Thyroid gland (tissue), 4 donors: ENCODE measurements at places on chromosomes 16 and 17.

DNA sequence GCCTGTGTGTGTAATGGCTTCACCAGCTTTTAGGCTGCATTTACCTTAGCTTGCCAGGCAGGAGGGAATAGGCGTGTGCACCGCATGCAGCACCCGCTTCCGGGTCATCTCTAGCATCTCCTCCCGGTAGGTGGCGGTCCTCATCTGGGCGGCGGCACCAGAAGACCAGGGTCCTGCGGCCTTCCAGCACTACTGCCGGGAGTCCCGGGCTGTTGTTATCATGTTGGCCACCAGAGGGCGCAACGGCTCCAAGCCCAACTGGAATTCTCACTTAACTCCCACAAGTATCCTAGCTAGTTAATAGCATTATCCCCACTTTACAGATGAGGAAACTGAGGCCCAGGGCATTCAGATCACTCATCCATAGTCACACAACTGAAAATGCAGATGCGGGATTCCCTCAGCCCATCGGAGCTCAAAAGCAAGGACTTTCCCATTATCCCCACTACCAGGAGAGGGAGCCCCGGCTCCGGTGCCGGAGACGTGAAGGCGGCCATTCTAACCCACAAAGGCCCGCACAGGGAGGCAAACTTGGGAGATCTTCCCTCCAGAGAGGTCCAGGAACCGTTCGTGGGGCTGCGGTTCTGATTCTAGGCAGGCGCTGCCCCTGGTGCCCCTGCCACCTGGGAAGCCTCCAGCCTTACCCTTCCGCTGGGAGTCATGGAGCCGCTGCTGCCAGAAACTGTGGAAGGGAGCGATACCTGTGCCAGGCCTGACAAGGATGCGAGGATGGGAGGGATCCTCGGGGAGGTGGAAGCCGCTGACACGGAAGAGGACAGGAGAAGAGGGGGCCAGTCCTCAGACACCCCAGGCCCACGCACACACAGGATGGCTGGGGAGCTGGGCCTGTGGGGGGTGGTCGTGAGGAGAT, 23.9 kb downstream of the LGALS9 start:
- H3K4me1 ChIP-seq, result no peaks in the 10 kb centered on the region
- peak; percentile 68 for DNase-seq
- no peak overlapping the region for H3K27ac ChIP-seq
- H3K4me3 ChIP-seq, result no peak overlapping the region

DNA sequence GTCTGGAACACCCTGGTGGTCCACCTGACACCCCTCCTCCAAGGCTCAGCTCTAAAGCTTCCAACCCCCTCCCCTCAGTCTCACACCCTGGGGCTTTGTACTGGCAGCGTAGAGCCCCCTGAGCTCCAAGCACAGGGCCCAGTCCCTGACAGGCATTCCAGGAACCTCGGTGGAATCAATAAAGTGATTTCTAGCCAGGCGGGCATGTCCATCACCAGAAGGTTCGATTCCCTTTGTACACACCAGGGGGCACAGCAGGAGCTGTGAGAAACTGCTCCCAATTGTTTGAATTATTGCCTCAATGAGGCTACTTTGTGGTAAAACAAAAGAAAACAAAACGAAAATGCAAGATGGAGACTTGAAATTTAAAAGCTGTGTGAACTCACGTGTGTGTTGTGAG, 51.8 kb downstream of the SMPD3 start:
- H3K27me3 ChIP-seq, result no peaks in the 10 kb centered on the region
- no peak overlapping the region for H3K27ac ChIP-seq
- peak; percentile 55 for DNase-seq
- H3K4me1 ChIP-seq, result no peaks in the 10 kb centered on the region

DNA sequence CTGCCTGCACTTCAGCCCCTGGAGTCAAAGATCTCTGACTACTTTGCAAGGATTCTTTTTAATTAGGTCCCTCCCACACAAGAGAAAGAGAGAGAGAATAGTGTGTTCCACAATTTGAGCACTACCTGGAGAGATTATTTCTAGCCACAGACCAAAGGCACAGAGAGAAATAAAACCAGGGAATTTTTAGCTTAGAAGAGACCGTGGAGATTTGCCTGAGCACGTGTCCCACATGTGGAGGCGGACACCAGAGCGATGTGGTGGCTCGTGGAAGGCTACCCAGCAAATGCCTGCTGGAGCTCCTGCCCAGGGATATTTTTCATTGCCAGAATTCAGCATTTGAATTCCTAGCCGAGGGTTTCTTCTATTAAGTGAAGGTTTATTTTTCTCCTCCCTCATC, 50.6 kb downstream of the MGAT5B start:
- no peak overlapping the region for H3K27ac ChIP-seq
- H3K4me1 ChIP-seq, result no peaks in the 10 kb centered on the region
- no peak for DNase-seq
- H3K36me3 ChIP-seq, result no peaks in the 10 kb centered on the region
- H3K27me3 ChIP-seq, result no peaks in the 10 kb centered on the region

GRCh38 chr16:85335584-85336491, 223.6 kb upstream of the CIBAR2 start:
- H3K27ac ChIP-seq, result no peak overlapping the region
- no peaks in the 10 kb centered on the region for H3K27me3 ChIP-seq
- H3K4me3 ChIP-seq, result no peak overlapping the region
- H3K36me3 ChIP-seq, result no peaks in the 10 kb centered on the region
- H3K4me1 ChIP-seq, result no peaks in the 10 kb centered on the region

DNA sequence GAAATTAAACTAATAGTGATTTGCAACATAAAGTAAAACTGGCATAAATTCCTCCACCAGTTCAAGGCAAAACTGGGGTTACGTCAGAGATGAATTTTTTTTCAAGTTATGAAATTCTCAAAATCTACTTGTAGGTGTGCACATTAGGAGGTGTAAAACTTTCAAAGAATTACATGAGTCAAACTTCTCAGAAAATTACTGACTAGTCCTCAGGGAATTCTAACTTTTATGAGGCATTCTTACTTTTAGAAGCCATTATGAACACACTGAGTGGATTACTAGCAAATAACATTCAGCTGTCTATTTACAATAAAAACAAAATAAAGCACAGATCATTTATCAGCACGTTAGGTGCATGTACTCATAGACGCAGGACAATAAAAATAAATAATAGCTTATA, 348.7 kb downstream of the CDH11 start:
- no peak overlapping the region for H3K4me3 ChIP-seq
- H3K4me1 ChIP-seq, result no peaks in the 10 kb centered on the region
- no peaks in the 10 kb centered on the region for H3K27me3 ChIP-seq
- no peak for DNase-seq
- no peak overlapping the region for H3K27ac ChIP-seq

DNA sequence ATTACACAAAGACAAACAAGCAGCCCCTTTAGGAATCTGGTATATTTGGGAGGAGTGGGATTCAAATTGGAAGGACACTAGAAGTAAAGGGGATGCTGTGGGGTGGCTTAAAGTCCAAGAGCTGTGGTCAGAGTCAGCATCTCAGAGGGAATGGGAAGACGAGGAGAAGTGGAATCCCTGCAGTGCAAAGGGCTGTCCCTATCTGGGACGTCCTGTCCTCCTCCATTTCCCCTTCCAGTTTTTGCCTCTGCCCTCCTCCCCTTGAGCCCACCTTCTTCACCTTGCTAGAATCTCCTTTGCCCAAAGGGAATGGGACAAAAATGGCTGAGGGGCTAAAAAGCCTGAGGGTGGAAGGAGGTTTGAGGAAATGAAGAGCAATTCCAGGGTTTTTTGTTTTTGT, 4.2 kb upstream of the PLXDC1 start:
- peaks cover 21% of the 10 kb centered on the region for H3K4me1 ChIP-seq
- H3K27ac ChIP-seq, result no peak overlapping the region
- H3K27me3 ChIP-seq, result no peaks in the 10 kb centered on the region
- H3K36me3 ChIP-seq, result no peaks in the 10 kb centered on the region
- no peak for DNase-seq
- no peak overlapping the region for H3K4me3 ChIP-seq

DNA sequence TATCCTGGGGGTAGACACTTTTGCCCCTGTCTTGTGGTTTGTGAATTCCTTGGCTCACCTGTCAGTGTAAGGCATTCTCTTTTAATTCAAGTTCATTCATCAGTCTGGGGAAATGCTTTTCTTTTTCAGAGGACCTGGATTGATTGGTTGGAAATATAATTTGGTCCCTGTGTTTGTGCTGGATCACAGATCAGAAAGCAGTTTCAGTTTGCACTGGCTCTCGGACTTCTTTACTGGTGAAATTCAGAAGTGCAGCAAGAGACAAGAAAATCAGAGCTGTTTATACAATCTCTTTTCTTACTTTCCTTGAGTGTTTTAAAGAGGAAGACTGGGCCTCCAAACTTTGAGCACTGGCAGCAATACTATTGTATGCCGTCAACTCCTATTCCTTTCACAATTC, 161.8 kb upstream of the KCNJ16 start:
- no peak overlapping the region for H3K4me3 ChIP-seq
- H3K27me3 ChIP-seq, result no peaks in the 10 kb centered on the region
- peak overlapping the region; percentile 74 for H3K27ac ChIP-seq
- peaks cover 8% of the 10 kb centered on the region for H3K4me1 ChIP-seq
- H3K36me3 ChIP-seq, result no peaks in the 10 kb centered on the region

- no peaks in the 10 kb centered on the region for H3K27me3 ChIP-seq
- H3K4me1 ChIP-seq, result peaks cover 15% of the 10 kb centered on the region
- DNase-seq, result no peak
- no peak overlapping the region for H3K4me3 ChIP-seq
- no peaks in the 10 kb centered on the region for H3K36me3 ChIP-seq
- H3K27ac ChIP-seq, result no peak overlapping the region
Observed at GRCh38 chr16:971582-971905, 760 bp upstream of the LMF1 start.

GRCh38 chr16:4709481-4709880, 16.1 kb downstream of the NUDT16L1 start:
- no peak for DNase-seq
- H3K27ac ChIP-seq, result no peak overlapping the region
- no peaks in the 10 kb centered on the region for H3K4me1 ChIP-seq
- H3K4me3 ChIP-seq, result no peak overlapping the region
- H3K27me3 ChIP-seq, result no peaks in the 10 kb centered on the region
- peaks cover 15% of the 10 kb centered on the region for H3K36me3 ChIP-seq

GRCh38 chr17:791829-792228, 9.7 kb downstream of the MRM3 start:
- H3K36me3 ChIP-seq, result peaks cover 32% of the 10 kb centered on the region
- peaks cover 14% of the 10 kb centered on the region for H3K4me1 ChIP-seq
- H3K27me3 ChIP-seq, result no peaks in the 10 kb centered on the region
- no peak overlapping the region for H3K27ac ChIP-seq
- H3K4me3 ChIP-seq, result no peak overlapping the region

- no peak overlapping the region for H3K4me3 ChIP-seq
- H3K4me1 ChIP-seq, result peaks cover 83% of the 10 kb centered on the region
- H3K27me3 ChIP-seq, result no peaks in the 10 kb centered on the region
- peak; percentile 87 for DNase-seq
Observed at GRCh38 chr17:27494192-27495091, 38.2 kb downstream of the KSR1 start.

DNA sequence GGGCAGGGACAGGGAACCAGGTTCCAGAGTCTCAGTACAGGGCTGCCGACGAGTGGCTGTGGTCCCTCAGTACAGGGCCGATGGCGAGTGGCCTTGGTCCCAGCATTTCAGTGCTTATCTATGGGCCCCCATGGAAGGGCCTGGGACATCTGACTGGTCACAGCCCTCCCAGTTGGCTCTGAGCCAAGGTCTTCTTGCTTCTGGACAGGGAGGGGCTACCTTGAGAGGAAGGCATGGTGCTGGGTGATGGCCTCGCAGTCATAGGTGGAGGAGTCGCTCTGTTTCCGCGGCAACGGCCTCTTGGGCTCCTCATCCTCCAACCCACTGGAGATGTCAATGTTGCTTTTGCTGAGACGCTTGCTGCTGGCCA, 32.5 kb downstream of the PIMREG start:
- no peaks in the 10 kb centered on the region for H3K27me3 ChIP-seq
- H3K4me3 ChIP-seq, result no peak overlapping the region
- H3K36me3 ChIP-seq, result no peaks in the 10 kb centered on the region
- no peaks in the 10 kb centered on the region for H3K4me1 ChIP-seq

- H3K36me3 ChIP-seq, result peaks cover 57% of the 10 kb centered on the region
- H3K4me1 ChIP-seq, result peaks cover 20% of the 10 kb centered on the region
- H3K4me3 ChIP-seq, result no peak overlapping the region
- DNase-seq, result no peak
Observed at GRCh38 chr17:7318121-7318860, 3.1 kb upstream of the GPS2 start.

GRCh38 chr16:73873643-73874042, 423.0 kb upstream of the PSMD7 start:
- DNase-seq, result no peak
- no peaks in the 10 kb centered on the region for H3K4me1 ChIP-seq
- H3K4me3 ChIP-seq, result no peak overlapping the region
- no peaks in the 10 kb centered on the region for H3K27me3 ChIP-seq

GRCh38 chr16:10918294-10919002, 23.8 kb downstream of the DEXI start:
- no peak overlapping the region for H3K27ac ChIP-seq
- H3K4me1 ChIP-seq, result peaks cover 39% of the 10 kb centered on the region
- H3K27me3 ChIP-seq, result no peaks in the 10 kb centered on the region
- no peaks in the 10 kb centered on the region for H3K36me3 ChIP-seq
- DNase-seq, result peak; percentile 96

- H3K27ac ChIP-seq, result no peak overlapping the region
- H3K4me1 ChIP-seq, result no peaks in the 10 kb centered on the region
- no peak for DNase-seq
- H3K27me3 ChIP-seq, result no peaks in the 10 kb centered on the region
Observed at GRCh38 chr17:33072421-33073161, 80.9 kb downstream of the SPACA3 start.

DNA sequence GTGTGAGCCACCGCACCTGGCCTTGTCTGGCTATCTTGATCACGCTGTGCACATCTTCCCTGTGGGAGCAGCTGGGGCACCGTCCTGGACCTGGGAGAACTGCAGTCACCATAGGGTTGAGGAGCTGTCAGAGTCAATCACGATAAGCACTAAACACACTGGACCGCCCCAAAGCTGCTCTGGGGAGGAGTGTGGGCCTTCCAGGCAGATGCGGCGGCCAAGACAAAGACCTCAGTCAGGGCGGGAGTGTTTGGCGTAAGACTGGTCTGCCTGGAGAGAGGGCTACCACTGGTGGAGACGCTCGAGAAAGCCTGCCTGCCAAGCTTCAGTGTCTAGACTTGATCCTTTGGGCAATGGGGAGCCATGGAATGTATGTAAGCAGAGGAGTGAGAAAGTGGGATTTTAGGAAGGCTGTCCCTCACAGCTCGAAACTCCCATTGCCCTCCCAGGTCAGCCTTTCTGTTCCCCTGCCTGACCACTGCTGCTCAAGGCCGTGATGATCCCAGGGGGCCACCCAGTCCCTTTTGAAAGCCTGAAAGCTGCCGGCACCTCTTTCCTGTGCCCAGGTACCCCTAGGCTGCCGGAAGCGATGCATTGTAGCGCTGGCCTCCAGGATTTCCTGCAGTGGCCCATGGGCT, 29.3 kb upstream of the CIBAR2 start:
- no peak overlapping the region for H3K27ac ChIP-seq
- DNase-seq, result no peak
- peaks cover 39% of the 10 kb centered on the region for H3K4me1 ChIP-seq
- no peak overlapping the region for H3K4me3 ChIP-seq
- H3K27me3 ChIP-seq, result no peaks in the 10 kb centered on the region

DNA sequence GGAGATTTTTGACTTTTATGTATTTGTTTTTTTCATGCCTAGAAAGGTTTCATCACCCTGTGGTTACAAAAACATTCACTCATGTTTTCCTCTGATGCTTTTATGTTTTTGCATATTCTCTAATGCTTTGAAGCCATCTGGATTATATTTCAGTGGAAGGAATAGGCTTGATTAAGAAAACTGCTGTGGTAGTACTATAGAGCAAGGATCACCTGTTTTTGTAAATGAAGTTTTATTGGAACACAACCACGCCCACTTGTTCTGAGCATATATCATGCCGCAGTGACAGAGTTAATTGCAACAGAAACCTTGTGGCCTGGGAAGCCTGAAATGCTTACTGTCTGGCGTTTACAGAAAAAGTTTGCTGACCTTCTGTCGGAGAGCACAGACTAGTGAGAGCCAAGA, 11.5 kb downstream of the COX10 start:
- no peak overlapping the region for H3K27ac ChIP-seq
- no peaks in the 10 kb centered on the region for H3K4me1 ChIP-seq
- no peak for DNase-seq
- H3K4me3 ChIP-seq, result no peak overlapping the region
- peaks cover 5% of the 10 kb centered on the region for H3K36me3 ChIP-seq
